ENCODE measurements at places on chromosomes 7 and 10. TPM values are rescaled to one million over a fixed set of nuclear protein-coding genes. Genes with fewer than 3 reads are reported as not detected.
A peak's percentile ranks its signal among the peaks of the same experiment; 100 is the strongest.

DNA sequence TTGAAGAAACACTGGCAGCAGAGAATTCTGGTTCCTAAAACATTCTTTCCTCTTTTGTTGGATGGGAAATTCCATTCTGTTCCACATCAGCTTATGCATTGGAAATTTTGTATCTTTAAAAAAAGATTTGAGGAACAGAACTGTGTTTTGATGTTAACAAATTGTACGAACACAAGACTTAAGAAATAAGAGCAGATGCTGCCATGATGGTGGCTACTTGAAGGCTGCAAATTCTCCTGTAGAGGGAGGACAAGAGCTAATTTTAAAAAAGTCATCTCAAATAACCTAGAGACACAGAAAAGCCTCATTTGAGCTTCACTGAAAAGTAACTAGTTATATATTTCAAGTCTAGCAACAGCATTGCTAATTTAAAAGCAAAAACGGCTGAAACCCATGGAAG lies 29.8 kb downstream of the NDUFB2 start:
- peak; percentile 34 for DNase-seq

GRCh38 chr7:108659867-108660266 lies 90.2 kb downstream of the DNAJB9 start:
- no peak for DNase-seq

DNA sequence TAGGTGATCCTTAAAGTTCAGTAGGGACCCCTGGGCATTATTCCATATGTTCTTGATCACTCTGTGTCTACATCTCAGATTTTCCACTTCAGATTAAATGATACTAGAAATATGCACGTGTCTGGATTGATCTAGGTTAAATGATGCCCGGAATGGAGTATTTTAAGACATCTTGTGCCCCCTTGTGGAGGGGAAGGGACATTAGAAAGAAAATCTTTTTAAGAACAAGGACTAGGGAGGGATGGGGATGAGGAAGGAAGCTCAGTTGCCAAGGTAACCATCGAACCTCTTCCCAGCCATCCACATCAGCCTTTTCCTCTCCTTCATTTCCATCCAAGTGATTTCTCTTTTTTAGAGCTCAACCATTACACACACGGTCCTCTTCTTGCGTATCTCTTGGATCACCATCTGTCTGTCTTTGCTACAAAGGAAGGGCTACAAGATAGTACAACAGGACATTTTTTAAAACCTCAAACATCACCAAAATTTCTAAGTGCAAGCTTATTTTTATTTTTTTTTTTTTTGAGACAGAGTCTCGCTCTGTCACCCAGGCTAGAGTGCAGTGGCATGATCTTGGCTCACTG lies 40.5 kb downstream of the PRSS2 start:
- DNase-seq = peak; percentile 74

DNA sequence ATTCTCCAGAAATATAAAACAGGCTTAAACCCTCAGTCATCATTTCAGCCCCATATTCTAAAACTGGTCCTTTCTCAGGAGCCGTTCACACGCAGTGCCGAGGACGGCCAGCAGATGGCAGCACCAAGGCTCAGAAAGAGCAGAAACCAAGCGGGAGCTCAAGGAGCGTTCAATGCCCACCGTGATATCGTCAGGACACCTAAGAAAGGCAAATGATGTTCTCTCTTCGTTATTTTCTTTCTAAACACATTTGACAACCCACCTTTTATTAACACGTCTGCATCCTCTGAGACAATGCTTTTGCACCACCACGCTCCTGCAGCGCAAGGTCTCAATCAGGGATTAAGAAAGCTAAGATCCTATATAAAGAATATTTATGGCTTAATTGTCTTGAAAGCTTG lies 45.7 kb upstream of the RBM33 start:
- peak; percentile 87 for DNase-seq

DNA sequence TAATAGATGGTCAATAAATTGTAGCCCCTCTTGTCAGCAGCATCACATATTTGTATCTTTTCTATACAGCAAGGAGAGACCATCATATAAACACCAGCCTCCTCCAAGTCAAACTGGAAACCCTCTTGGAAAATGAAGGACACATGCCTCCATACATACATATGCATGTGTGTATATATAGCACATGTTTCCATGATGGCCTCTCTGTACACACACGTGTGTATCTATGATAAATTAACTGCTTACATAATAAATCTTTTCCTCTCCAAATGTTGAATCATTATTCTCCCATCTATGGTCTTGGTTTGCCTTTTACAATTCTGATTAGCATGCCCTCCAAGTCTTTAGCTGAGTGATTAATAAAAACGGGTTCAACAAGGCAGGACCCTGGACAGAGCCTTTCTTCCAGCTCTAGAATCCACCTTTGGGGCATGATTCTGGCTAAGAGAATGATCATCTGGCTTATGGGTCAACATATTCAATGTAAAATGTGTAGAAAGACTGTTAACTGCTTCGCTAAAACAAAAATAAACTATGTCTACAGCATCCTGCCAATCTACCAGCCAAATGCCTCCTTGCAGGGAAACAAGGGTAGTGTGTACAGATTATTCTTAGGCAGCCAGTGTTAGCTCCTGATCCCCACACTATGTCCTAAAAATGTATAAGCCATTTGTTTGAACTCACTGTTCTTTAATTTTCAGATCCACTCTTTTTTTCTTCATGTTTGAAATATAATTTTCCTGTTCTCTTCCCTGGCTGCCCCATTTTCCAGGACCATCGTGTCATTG lies 70.0 kb downstream of the CRTAC1 start:
- DNase-seq = no peak

The TCERG1L gene
- total RNA-seq = not detected

DNA sequence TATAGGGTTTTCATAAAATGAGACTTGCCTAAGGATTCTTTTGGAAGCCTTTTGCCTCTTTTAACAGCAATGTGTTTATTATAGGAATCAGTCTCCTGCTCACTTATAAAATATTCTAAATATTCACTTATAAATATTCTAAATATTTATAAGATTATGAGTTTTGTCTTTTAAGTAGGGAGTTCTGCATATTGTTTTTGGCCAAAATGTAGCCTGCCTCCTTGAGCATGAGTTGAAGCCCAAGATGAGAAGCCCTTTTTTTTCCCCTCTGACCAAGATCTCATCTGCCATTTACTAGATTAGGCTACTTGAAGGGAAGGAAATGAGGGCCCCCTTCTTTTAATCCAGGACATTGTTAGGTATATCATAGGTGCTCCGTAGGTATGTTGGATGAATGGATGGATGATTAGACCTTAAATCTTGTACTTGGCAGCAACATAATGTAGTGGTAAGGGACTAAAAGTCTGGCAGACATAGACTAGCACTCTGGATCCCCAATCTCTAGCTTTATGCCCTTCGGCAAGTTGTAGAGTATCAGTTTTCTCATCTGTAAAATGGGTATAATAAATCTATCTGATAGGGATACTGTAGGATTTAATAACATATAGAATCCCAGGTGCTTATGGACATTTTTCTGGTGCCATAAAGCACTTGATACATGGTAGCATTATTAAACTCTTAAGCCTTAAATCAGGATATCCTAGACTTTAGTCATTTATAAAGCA lies 59.1 kb downstream of the ARID5B start:
- no peak for DNase-seq

The ORC5 gene
- 21.7 TPM for total RNA-seq

GRCh38 chr10:129046065-129046681 lies 420.9 kb upstream of the MGMT start:
- no peak for DNase-seq

The FXYD4 gene
- not detected for total RNA-seq

DNA sequence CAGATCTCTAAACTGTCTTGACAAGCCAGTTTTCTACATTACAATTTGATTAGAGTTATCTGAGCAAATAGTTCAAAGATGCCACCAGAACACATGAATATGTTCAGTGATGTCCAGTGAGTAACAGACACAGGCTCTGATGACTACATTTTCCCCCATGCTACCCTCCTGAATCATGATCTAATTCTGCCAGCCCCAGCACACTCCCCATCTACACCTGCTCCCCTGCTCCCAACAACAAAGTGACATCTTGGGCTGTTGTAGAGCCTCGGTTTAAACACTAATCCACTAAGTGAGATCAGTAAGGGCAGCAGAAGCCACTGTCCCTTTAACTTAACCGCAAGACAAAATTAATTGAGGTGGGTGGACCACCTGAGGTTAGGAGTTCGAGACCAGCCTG lies 104.6 kb downstream of the PROSER2 start:
- no peak for DNase-seq

- no peak for DNase-seq
These were observed 132.7 kb upstream of the TEX47 start for GRCh38 chr7:88928276-88928675.

DNA sequence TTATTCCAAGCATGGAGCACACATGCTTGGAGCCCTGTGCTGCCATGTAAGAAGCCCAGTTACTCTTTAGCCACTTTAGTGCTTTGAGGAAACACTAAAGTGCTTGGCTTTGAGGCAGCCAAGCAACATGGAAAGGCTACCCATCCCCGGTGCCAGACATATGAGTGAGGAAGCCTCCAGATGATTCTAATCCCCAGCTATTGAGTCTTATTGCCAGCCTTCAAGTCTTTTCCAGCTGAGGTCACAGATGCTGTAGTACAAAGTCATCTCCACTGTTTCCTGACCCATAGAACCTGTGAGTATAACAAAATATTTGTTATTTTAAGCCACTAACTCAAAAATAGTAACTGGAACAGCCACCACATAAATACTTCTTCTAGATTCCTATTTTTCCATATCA lies 91.4 kb upstream of the CYP26C1 start:
- no peak for DNase-seq

GRCh38 chr10:53045315-53045714 lies 272.7 kb upstream of the MBL2 start:
- no peak for DNase-seq

The NYAP1 gene
- total RNA-seq = 1.9 TPM

The SYCE1 gene
- not detected for total RNA-seq

The HDAC9 gene
- total RNA-seq = 6.8 TPM

- DNase-seq = no peak
These were observed 7.8 kb upstream of the FAM20C start for GRCh38 chr7:184294-185264.

Measured in PC-3 (cell line).